ENCODE measurements at places on chromosomes 12 and 14.

DNA sequence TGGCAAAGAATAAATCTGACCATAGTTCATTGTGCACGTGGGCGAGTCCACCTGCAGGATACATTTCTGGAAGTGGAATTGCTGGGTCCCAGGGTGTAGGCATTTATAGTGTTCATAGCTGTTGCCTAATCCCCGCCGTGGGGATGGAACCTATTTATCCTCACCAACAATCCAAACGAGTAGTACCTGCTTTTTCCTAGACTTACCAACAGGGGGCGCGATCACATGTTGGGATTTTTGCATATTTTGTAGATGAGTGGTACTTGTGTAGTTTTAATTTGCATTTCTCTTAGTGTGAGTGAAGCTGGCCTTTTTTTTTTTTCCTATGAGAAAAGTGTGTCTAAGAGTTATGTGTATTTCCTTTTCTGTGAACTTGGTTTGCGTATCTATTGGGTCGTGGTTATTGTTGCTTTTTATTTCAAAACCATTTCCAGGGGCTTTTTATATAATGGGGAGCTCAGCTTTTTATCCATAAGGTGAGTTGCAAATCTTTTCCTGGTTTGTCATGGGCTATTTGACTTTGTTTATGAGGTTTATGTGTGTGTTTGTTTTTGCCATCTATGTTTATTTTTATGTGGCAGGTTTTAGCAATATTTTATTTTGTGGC lies 67.2 kb downstream of the CCDC92 start:
- no peak for DNase-seq

DNA sequence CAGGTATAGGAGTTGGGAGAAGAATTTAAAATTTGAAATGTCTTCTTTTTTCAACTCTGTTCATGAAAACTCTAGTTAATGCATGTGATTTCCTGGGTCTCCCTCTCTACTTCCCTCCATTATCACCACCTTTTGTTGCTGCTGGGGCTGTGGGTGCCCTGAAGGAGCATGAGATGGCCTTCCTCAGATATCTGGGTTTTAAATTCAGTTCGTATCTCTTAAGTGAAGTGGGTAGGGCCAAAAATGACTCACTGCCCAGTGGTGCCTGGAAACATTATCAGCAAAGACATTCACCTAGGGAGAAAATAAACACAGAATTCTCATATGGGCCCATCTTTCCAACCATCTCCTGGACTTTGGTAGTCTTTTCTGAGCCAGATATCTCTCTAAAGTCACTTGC lies 234.9 kb upstream of the PLEKHG7 start:
- no peak for DNase-seq

GRCh38 chr14:23054000-23054811 lies 3.1 kb downstream of the CDH24 start:
- no peak for DNase-seq

- no peak for DNase-seq
Measured at GRCh38 chr14:57171903-57172302, 96.8 kb downstream of the EXOC5 start.

DNA sequence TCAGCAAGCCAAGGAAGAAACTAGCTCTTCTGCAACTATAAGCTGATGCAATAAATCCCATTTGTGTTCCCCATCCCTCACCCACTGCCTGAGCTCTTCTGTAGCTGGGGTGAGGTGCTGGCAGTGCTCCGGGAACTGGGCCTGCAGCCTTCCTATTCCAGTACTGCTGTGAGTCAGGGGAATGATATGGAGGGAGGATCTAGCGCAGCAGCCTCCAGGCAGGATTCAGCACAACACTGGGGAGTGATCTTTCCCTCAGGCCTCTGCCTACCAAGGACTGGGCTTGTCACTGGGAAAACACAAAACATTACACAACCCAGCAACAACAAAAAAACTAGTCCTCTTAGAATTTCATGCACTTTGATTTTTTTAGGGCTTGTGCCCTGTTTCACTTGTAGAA lies 58.7 kb downstream of the ST8SIA1 start:
- DNase-seq, result no peak

DNA sequence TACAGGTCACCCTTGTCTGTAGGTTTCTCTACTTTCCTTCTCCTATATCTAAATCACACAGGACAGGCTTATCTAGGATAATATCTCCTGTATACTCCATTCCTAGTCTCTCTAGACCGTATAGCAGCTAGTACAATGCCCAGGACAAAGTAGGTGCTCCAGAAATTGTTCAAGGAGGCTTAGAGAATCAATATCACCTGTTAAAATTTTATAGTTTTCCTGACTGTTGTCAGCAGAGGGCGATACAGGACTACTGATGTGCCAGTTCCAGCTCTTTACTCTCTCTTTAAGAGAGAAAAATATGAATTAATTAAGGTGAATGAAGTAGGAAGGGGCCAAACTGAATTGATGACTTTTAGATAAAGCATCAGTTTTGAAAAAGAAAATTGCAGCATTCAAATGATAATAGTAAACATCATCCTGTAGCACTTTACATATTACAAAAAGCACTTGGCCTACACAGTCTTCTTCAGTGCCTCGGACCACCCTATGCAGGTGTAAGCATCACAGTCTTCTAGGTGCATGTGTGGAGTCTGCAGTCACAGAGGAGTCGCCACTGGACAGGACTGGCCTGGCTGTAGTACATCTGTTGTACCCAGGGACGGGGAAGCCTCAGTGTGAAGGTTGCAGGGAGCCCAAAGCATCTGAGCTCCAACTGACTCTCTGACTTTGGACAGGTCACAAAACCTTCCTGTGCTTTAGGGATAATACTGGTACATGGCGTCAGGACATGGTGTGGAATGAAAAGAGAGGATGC lies 61.9 kb upstream of the MAX start:
- peak; percentile 34 for DNase-seq

- no peak for DNase-seq
Measured at GRCh38 chr12:132068250-132068649, 75.9 kb downstream of the DDX51 start.

DNA sequence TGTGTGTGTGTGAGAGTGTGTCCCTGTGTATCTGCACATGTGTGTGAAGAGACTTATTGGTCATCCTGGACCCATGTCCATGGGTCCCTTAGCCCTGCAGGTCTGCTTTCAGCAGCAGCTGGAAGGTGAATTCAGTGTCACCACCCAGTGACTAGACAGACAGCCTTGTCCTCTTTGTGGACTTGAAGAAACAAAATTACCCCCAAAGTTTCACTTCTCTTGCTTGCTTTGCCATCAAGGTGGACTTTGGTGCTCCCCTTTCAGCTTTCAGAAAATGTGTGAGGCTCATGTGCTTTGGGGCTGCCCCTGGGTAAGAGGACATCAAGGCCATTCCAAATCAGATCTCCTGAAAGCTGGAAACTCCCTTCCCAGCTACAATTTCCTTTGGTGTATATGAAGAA lies 1063.8 kb downstream of the BCL11B start:
- DNase-seq, result no peak

Measured in SK-N-MC (cell line).